Urinary bladder (tissue), 4 donors: ENCODE measurements at places on chromosomes 3 and 15. TPM values are rescaled to one million over a fixed set of nuclear protein-coding genes. Genes with fewer than 3 reads are reported as not detected.

Gene SYNPR
- total RNA-seq: 0.95 TPM

Gene GREM1
- total RNA-seq: 8.7 TPM

Gene BCL2A1
- total RNA-seq: 2.3 TPM

Gene SCN11A
- 11.8 TPM for total RNA-seq

Gene RAB8B
- 105 TPM for total RNA-seq

Gene C3orf33
- total RNA-seq: 5.6 TPM
